ENCODE measurements at places on chromosomes 1 and 21. TPM values are rescaled to one million over a fixed set of nuclear protein-coding genes. Genes with fewer than 3 reads are reported as not detected.

- H3K27me3 ChIP-seq, result no peaks in the 10 kb centered on the region
- H3K36me3 ChIP-seq, result 0 out of 2 replicates have a peak, but pooled peaks cover 9% of the 10 kb centered on the region
- H3K27ac ChIP-seq, result no peak overlapping the region
- no peaks in the 10 kb centered on the region for H3K4me1 ChIP-seq
- no peak for DNase-seq
Observed at GRCh38 chr21:44054710-44055109, 42.6 kb downstream of the TRAPPC10 start.

DNA sequence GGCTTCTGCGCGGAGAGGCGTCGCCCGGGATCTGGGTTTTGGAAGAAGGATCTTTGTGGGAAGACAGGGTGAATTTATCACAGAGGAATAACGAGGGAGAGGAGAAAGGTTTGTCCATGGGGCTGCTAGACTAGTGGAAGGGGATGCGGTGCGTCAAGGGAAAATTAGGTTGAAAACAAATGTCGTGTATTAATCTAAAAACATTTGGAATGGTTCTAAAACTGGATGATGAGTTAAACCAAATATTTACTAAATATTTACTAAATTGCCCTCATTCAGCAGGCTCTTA, 647 bp downstream of the RO60 start:
- H3K4me3 ChIP-seq, result peak overlapping the region; percentile 87
- H3K27me3 ChIP-seq, result no peaks in the 10 kb centered on the region
- peaks cover 20% of the 10 kb centered on the region for H3K4me1 ChIP-seq
- peak overlapping the region; percentile 98 for H3K27ac ChIP-seq
- H3K36me3 ChIP-seq, result no peaks in the 10 kb centered on the region
- DNase-seq, result no peak

DNA sequence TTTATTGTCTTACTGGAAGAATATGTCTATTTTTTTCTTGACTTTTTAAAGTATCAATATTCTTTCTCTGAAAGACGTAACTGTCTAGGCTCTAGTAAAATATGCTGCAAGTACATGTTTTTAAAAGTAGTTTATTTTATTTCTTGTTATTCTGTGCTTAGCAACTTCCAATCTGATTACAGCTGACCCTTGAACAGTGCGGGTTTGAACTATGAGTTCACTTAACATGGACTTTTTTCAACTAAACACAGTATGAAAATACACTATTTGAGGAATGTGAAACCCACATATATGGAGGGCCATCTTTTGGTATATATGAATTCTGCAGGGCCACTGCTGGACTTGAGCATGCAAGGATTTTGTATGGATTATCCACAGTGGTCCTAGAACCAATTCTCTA, 26.8 kb downstream of the GBP6 start:
- H3K27me3 ChIP-seq, result no peaks in the 10 kb centered on the region
- no peak overlapping the region for H3K27ac ChIP-seq
- no peaks in the 10 kb centered on the region for H3K36me3 ChIP-seq
- H3K4me1 ChIP-seq, result no peaks in the 10 kb centered on the region
- no peak overlapping the region for H3K4me3 ChIP-seq
- no peak for DNase-seq

GRCh38 chr1:62090016-62090415, 104.6 kb upstream of the L1TD1 start:
- peak; percentile 44 for DNase-seq
- H3K4me3 ChIP-seq, result no peak overlapping the region
- H3K27ac ChIP-seq, result no peak overlapping the region
- H3K27me3 ChIP-seq, result no peaks in the 10 kb centered on the region
- H3K36me3 ChIP-seq, result no peaks in the 10 kb centered on the region

- H3K4me3 ChIP-seq, result no peak overlapping the region
- no peaks in the 10 kb centered on the region for H3K27me3 ChIP-seq
- H3K36me3 ChIP-seq, result no peaks in the 10 kb centered on the region
- no peak overlapping the region for H3K27ac ChIP-seq
Observed at GRCh38 chr21:18350216-18350615, 53.4 kb downstream of the TMPRSS15 start.

Gene GJA9
- polyA plus RNA-seq, result not detected

GRCh38 chr21:43811262-43812105, 22.1 kb downstream of the RRP1 start:
- no peaks in the 10 kb centered on the region for H3K27me3 ChIP-seq
- DNase-seq, result no peak
- H3K4me3 ChIP-seq, result no peak overlapping the region
- no peak overlapping the region for H3K27ac ChIP-seq
- peaks cover 7% of the 10 kb centered on the region for H3K4me1 ChIP-seq
- H3K36me3 ChIP-seq, result no peaks in the 10 kb centered on the region

Gene NADK
- 47.2 TPM for polyA plus RNA-seq

DNA sequence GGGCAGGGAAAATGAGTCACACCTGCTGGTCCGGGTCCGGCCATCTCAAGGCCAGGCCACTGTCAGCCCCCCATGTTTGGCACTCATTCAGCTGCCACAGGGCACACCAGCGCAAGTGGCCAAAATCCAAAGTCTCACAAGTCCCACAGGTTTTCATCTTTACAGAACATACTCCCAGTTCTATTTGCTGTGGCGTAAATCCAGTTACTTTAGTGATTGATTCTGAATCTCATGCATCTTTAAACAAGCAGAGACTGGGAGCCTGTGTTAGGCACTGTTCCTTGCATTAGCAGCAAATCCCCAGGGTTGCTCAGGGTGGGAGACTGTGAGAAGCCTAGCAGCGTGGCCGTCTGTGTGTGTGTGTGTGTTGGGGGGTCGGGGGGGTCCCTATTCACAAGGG, 1.1 kb upstream of the SLC2A5 start:
- H3K27ac ChIP-seq, result no peak overlapping the region
- H3K36me3 ChIP-seq, result no peaks in the 10 kb centered on the region
- DNase-seq, result no peak
- H3K4me1 ChIP-seq, result no peaks in the 10 kb centered on the region

Gene CD2
- polyA plus RNA-seq, result not detected

DNA sequence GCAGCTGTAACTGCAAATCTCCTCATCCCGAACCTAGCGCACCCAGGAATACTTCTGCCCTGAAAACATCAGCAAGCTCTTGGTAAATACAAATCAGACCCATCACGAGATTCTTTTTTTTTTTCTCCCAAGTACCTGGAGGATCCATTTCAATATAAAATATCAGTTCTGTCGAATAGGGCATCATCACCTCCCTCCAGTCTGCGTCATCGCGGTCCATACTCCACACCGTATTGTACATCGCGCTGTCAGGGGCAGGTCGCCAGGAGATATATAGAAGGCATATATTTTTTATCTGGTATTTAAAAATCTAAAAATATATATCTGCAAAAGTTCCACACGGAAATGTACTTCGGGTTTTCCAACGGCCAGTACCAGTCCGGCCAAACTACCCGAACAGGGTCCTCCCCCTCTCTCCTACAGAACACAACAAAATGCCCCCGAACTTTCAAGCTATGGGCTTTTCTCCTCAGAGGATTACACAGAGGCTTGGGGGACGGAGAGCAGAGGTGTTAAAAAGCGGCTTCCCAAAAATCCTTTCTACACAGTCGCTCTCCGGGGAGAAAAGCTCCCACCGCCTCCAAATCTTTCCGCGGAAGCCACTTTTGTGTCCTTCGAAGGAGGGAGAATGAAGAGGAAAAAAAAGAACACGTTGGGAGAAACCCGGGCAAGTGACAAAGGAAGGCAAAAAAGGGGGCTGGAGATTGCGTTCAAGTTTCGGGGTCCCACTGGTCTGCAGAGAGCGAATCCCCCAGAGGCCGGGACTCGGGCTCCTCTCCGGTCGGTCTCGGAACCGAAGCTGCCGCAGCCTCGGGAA, 509 bp downstream of the PIK3R3 start:
- peaks cover 23% of the 10 kb centered on the region for H3K4me1 ChIP-seq
- no peaks in the 10 kb centered on the region for H3K36me3 ChIP-seq
- H3K27ac ChIP-seq, result peak overlapping the region; percentile 99
- peak; percentile 45 for DNase-seq
- peak overlapping the region; percentile 91 for H3K4me3 ChIP-seq

Gene CLCNKB
- 1.6 TPM for polyA plus RNA-seq

- peak; percentile 49 for DNase-seq
- peak overlapping the region; percentile 95 for H3K4me3 ChIP-seq
- no peaks in the 10 kb centered on the region for H3K36me3 ChIP-seq
- peaks cover 12% of the 10 kb centered on the region for H3K4me1 ChIP-seq
Observed at GRCh38 chr1:48777219-48777895, 666 bp upstream of the BEND5 start.

DNA sequence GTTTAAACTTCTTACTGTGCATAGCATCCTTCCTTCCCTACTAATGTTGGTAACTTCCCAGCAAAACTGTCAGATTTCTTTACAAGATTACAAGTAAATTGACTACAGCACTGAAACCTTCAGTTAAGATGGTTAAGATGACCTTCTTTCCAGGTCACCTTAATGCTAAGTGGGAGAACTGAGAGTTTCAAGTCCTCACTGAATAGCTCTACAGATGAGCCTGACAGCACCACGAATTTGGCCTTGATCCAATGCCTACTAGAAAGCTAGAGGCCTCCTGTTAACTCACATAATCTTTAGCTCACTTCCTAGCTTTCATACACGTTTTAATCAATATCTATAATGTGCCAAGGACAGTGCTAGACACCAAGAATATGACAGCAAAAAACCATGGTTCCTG, 276.0 kb upstream of the PLD5 start:
- no peak overlapping the region for H3K4me3 ChIP-seq
- no peak overlapping the region for H3K27ac ChIP-seq
- no peaks in the 10 kb centered on the region for H3K4me1 ChIP-seq
- no peaks in the 10 kb centered on the region for H3K27me3 ChIP-seq

DNA sequence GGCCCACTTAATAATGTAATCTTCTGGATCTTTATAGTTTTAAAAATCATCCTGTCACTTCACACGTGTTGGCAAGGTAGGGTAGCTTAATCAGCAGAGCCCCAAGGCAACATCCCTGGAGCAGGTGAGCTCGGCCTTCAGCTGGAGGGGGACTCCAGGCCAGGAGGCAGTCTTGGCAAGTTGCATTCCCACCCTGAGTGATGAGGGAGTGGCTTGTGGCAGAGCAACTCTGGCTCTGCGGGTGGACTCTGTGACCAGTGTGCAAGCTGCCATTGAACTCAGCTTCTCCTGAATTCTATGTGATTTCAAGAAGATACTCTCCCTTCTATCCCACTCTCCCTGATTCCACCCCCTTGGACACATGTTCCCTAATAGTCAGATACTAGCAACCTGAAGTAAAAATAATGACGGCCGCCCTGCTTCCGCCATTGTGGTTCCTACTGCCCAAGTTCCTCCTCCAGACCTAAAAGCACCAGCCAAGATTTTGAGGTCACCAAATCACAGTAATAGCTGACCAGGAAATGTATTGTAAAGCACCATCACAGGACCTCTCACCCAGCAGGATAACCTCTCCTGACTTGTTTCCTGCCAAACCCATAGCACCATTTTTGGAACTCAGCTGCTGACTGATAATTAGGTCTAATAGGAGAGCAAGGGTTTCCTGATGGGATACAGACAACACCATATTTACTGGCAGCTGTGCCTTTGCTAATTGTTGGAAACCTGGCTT, 11.5 kb upstream of the LYST start:
- H3K27me3 ChIP-seq, result no peaks in the 10 kb centered on the region
- H3K4me1 ChIP-seq, result no peaks in the 10 kb centered on the region
- H3K27ac ChIP-seq, result no peak overlapping the region
- H3K36me3 ChIP-seq, result no peaks in the 10 kb centered on the region
- DNase-seq, result no peak

Gene PLK3
- 7.6 TPM for polyA plus RNA-seq

Gene UBL4B
- polyA plus RNA-seq, result not detected

DNA sequence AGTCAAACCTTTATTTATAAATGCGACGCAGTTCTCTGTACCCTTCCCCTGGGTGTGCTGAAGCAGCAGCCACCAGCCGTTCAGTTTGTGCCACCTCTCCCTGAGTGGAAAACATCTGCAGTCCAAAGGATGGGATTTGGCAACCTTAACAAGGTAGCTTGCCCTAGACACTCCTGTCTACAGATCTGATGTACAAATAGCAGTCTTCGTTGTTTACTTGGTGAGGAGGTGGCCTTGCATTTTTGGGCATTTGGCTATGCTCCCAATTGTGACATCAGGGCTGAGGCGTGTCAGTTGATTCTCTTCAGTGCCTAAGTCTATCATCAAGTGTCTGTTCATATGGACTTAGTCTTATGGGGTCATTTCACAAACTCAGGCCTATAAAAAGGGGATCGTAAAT, 59.8 kb downstream of the KDM1A start:
- H3K4me1 ChIP-seq, result 0 out of 2 replicates have a peak, but pooled peaks cover 4% of the 10 kb centered on the region
- no peak overlapping the region for H3K4me3 ChIP-seq
- no peaks in the 10 kb centered on the region for H3K27me3 ChIP-seq
- no peak overlapping the region for H3K27ac ChIP-seq
- no peak for DNase-seq

DNA sequence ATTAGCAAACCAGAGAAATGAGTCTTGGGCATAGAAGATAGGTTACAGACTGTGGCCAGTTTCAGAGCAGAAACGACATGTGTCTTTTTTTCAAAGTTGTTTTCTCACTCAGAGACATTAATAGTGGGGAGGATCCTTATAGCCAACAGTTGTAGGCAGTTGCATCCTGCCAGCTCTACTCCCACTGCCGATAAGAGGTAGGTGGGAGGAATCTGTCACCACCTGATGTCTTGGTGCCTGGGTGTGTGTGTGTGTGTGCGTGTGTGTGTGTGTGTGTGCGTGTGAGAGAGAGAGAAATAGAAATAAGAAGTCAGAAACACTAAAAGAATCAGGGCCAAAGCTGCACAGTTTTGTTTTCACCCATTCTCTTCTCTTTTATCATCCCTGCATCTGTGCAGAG, 219.5 kb downstream of the ZP4 start:
- peaks cover 9% of the 10 kb centered on the region for H3K4me1 ChIP-seq
- no peak for DNase-seq
- H3K36me3 ChIP-seq, result peaks cover 5% of the 10 kb centered on the region
- H3K4me3 ChIP-seq, result no peak overlapping the region

Gene HAO2
- polyA plus RNA-seq, result not detected

All from GM23338 (cell line).